ENCODE measurements at places on chromosomes 2 and 18.
A peak's percentile ranks its signal among the peaks of the same experiment; 100 is the strongest.

DNA sequence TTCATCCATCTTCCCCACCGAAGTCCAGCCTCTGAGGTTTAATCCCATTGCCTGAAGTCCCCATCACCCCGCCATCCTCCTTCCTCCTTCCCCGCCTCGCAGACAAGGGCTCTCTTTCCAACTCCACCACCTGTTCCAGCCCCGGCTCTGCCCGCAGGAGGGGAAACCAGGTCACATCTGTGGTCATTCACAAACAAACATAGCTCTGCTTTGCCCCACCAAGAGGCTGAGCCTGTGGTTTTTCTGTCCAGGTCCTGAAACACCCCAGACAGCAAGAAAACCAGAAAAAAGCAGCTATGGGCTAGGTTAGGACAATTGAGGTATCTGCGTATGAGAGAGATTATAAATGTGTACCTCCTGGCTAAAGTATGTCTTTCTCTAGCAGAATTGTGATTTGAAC is 144.7 kb downstream of the GLI2 start:
- no peak for DNase-seq

DNA sequence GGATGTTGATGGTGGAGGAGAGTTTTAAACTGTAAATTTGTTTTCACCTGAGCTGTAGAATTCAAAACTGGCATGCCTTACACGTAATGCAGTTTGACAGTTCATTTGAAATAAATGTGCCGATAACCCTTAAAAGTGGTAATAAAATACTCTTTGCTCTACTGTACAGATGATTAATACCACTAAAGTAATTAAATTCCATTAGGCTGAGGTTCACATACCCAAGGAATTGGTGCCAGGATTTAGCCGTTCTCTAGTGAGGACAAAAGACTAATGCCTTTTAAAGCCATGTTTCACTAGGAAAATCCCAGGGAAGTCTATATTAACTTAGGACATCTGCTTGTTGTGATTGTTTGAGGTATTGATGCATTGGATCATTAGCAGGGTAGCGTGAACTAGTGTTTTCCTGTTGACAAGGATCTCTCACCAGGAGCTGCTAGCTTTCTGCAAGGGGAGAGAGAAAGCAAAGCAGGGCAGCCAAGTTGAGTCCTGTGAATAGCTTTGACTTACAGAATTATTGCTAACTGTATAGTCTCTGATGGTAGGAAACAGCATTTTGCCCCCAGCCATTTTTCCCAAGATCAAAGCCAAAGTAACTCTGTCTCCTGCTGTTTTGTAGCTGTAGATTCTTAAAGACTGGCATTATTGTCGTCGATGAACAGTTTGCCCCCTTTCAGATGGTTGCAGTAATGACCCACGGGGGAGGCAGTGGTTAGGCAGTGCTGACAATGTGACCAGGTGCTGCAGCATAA is 280.9 kb upstream of the FANCL start:
- DNase-seq: no peak

GRCh38 chr2:236317938-236318396 is 53.8 kb upstream of the ASB18 start:
- DNase-seq: no peak

- DNase-seq: no peak
Observed at GRCh38 chr18:74896390-74896991, 298.8 kb downstream of the ZNF407 start.

- DNase-seq: no peak
Observed at GRCh38 chr2:150997702-150998440, 263.8 kb downstream of the RBM43 start.

GRCh38 chr2:127048969-127049897 is 57.7 kb downstream of the BIN1 start:
- peak; percentile 21 for DNase-seq

- no peak for DNase-seq
Observed at GRCh38 chr2:14982790-14983189, 350.3 kb downstream of the LRATD1 start.

DNA sequence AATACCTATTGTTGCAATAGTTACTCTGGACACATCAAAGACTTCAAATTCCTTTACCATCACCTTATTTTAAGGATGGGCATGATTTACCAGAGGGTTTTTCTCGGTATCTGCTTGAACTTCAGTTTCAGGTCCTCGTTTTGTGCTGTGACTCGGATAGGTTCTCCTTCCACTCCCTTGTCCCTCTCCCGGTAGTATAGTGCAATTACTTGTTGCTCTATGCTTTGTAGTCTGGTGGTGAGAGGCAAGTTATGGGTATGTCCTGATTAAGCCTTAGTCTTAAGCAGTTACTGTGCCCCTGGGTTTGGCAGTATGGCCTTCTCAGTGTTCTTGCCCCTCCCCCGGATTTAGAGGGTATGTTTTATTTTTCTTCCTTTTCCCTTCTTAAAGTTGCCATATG is 96.6 kb downstream of the RHBDD1 start:
- no peak for DNase-seq

- DNase-seq: no peak
Observed at GRCh38 chr2:153986488-153987229, 114.9 kb downstream of the GALNT13 start.

DNA sequence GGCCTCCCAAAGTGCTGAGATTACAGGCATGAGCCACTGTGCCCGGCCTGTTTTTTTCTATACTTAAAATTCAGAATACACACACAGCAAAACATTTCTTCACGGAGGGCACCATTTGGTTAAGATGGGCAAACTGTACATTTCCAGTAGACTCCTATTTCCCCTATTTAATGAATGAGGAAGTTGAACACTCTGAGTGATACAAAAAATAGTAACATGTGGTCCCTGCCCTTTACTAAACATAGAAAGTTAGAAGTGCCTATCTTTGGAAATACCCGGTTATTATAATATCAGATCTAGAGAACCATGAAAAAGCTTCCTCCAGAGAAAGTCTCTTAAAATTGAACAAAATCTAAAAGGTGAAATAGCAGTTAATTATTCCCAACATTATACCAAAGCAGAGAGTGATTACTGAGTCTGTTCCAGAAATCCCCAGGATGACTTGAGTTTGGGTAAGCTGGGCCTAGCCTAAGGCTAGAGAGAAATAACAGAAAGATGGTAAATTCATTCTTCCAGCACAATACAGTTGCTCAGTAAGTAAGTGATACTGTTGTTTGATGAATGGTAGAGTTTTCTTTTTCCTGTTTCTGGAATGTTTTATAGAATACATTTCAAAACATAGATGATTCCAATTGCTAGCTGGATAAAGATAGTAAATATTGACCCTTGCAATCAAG is 23.3 kb upstream of the RMC1 start:
- no peak for DNase-seq

DNA sequence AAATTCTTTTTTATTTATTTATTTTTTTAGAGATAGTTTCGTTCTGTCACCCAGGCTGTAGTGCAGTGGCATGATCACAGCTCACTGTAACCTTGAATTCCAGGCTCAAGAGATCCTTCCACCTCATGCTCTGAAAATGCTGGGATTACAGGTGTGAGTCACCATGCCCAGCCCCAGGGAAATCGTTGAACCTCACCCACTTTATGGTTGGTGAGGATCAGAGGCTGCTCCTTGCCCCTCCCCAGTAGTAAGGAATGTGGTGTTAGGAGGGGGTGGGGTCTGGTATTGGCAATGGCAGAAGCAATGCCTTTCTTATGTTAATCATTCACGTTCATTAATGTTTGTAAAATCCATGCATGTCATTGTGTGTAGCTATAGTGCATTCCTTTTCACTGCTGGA is 161.9 kb downstream of the SUCLG1 start:
- no peak for DNase-seq

DNA sequence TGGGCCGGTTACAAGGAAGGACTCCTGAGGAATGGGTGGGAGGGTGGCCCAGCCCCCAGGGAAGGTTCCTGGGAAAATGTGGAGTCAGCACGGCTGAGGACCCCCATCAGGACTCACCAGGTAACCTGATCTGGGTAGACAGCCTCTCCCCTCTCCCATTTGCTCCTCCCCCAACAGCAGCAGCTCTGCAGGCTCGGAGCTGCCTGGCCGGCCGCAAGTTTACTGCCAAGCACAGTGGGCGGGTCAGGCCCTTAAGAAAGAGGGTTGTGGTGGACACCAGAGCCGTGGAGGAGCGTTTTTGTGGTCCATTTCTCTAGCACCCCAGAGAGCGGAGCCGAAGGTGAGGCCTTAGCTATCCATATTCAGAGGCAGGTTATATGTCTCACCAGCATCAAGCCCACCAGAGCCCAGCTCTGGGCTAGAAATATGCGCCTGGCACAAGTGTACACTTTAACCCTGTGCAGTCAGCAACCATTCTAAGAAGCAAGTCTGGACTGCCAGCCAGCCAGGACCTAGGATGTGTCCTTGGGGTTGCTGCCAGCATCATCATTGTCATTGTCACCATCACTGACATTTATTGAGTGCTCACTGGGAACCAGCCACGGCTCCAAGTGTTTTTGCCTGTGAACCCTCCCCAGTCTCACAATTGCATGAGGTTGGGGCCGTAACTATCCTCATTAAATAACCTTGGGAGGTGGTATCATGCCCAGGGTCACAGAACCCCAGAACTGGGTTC is 190.1 kb downstream of the KLHL29 start:
- no peak for DNase-seq

DNA sequence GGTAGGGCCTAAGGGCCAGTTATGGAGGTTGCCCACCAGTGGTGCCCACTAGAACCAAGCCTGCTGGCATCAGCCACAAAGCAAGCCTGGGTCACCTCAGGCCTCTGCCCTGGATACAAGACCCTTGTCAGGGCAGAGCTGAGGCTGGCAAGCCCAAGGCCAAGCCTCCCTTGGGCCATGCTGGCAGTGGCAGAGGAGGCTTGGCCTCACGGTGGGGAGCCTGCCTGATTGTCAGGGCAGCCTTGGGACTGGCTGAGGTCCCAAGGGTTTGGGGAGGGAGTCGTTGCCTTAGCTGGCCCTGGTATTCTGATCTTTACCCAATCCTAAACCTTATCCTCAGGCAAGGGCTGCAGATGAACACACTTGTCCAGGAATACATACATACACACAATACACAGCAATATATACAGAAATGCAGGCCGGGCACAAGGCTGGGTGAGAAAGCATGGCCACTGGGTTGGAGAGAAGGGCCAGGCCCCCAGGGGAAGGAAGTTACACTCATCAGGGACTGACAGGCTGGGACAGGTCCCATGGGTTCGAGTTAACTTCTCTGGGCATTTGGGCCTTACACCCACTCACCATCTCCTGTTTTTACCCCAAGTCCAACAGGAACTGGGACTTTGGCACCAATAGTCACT is 21.0 kb downstream of the CCT7 start:
- no peak for DNase-seq

DNA sequence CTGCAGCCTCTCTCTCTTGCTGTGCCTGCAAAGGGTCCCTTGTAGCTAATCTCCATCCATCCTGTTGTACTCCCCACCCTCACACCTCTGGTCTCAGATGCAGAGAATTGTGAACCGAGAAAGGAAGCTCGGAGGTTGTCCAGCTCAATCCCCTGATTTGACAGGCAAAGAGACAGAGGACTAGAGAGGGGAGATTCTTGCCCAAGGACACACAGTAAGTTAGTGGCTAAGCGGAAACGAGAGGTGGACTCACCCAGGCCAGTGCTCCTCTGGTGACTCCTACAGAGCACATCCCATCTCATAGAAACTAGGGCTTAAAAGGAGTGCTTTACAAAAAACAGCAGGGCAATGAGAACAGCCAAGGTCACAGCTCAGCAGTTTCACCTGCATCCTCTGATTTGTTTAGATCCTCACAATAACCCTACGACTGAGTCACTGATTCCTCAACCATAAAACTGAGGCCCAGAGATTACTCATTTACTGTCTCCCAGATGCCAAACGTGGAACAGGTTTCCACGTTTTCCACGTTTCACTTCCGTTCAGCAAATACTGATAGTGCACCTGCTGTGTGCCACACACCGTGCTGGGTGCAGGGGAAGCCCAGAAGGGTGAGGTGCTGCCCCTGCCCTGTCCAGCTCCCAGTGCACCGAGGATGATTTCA is 22.1 kb downstream of the EHD3 start:
- DNase-seq: no peak

DNA sequence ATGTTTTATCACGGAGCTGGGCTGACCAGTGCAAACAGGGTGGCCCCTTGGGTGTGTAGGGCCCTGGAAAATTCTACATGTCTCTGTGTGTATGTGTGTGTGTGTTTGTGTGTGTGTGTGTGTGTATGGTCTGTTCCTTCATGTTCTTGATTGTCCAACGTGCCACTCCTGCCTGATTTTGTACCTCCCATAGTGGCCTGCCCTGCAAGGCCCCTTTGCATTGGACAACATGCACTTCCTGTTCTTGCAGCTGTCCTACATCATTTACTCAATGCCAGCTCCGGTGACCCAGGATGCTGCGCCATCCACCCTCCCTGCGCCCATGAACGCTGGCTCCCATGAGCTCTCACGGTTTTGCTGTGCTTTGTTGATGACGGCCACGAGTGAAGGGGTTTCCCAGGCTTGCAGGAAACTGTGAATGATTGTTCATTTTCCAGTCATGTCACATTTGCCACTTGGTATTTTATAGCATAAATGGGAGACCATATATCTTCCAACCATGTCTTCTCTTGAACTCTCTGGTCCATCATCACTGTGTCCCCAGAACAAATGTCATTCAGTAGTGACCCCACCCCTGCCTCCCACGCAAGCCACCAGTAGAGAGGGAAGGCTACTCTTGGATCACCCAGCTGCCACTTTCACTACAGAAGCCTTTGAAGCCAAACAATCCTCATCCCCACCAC is 69.7 kb upstream of the NCK2 start:
- DNase-seq: no peak

- no peak for DNase-seq
Observed at GRCh38 chr18:12278215-12278671, 24.1 kb downstream of the CIDEA start.

DNA sequence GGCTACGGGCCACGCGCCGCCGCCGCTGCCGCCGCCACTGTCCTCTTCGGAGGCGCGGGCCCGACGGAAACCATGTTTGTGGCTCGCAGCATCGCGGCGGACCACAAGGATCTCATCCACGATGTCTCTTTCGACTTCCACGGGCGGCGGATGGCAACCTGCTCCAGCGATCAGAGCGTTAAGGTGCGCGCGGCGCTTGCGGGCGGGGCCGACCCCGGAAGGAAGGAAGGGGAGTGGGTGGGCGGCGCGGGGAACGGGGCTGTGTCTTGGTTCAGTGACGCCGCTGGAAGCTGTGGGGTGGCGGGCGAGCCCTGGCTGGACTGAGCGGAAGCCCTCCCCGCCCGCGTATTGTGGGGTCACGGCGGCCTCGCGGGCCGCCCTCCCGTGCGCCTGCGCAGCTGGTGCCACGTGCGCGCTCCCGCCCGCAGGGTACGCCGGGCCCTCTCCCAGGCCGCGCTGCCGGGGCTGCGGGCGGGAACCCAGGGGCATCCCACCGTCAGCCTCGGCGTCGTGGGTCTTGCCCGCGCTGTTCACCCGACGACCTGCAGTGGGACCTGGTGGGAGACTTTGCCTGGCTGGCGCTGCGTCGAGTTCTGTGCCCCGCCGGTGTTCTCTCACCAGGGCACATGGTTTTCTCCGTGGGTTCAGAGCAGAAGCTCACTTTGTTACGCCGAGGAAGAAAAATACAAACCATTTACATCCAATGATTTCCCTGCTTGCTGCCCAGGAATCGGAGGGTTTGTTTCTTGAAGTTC is 416 bp downstream of the SEH1L start:
- peak; percentile 79 for DNase-seq

DNA sequence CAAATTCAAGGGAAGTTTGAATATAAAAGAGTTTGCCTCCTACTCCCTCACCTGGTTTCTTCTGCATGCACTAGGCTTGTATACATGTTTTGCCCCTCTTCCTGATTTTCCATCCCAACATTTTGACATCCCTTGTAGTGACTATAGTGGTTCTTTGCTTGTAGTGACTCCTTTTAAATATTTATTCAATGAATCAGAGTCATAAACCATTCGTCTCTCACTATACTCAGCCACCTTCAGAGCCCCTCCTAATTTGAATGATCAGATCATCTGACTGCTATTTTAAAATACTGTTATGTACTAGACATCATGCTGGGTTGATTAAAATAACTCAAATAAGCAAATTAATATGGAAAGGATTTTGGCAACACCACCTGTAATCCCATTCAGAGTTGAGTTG is 492.1 kb upstream of the PIK3C3 start:
- no peak for DNase-seq
